HFF-Myc (cell line): ENCODE measurements at places on chromosomes 1 and 21.

DNA sequence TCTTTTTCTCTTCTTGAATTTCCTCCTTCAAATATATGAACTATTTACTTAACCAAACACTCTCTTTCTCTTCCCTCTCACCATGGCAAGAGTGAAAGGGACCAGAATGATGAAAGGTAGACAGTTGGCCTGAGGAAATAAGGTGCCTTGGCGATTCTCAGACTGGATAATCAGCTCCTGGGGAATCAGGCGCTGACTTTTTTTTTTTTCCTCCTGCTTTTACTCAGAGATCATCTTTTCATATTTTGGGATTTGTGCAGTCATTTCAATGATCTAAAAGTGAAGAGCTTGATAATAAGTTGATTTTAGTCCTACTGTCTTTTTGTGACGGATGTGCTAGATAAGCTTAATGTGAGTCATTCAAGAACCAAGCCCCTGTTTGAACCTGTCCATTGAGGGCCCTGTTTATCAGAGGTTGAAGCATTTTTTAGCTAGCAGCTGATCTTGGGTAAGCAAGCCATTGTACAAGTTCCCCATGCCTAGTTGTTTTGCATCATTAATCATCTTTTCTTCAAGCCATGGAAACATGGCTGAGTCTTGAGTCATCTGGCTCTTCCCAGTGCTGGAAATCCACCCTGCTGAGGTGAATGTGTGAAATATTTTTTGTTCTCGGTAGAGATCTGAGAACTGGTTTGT lies 40.8 kb downstream of the ITSN1 start:
- DNase-seq: peak; percentile 27

GRCh38 chr1:222653178-222653827 lies 35.4 kb downstream of the MIA3 start:
- DNase-seq: no peak

DNA sequence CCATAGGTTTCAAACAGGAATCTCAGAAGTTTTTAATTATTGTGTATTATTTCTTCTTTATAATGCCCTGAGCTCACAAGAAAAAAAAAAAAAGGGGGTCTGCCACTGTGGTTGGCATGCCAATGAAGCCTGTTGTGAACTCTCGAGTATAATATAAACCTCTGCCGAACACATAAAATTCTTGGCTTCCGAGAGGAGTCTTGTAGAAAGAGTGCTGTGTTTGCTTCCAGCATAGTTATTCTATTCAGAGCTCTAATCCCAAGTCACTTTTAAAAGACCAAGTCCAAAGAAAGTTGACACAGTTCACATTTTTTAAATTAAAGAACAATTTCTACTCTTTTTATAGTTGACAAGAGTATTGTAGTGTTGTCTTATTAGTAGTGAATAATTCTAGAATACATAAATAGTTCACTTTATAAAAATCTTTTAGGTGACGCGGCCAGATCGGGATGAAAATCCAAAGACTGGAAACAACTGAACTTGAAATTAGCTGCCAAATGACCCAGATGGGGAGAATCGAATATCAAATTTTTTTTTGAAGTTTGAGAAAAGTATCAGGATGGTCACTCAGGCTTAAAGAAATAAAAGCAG lies 293.2 kb downstream of the DUSP10 start:
- no peak for DNase-seq

DNA sequence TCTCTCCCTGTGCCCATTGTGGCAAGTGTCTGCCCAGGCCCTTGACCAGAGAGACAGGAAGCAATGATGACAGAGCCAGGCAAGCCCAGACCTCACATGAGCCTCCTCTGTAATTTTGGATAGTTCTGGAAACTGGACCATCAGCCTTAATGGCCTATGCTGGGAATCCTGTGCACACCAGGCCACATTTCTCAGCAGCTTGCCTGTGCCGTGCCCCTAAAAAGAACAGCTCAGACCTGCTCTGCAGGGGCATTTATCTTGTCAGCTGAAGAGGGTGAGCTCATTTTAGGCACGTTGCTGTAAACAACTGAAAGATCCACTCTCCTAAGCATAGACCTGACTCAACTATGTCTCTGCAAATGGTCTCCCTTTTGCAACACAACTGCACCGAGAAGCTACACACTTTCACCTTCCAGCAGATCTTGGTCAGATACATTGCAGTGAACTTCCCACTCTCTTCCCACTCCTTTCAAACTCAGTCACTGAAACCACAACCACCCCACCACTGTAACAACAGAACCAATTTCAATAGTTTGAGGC lies 53.5 kb upstream of the BACH1 start:
- DNase-seq: no peak

- no peak for DNase-seq
Observed at GRCh38 chr1:10961300-10961833, 51.1 kb upstream of the TARDBP start.

- DNase-seq: no peak
Observed at GRCh38 chr1:220803401-220804201, 16.9 kb downstream of the MTARC1 start.

DNA sequence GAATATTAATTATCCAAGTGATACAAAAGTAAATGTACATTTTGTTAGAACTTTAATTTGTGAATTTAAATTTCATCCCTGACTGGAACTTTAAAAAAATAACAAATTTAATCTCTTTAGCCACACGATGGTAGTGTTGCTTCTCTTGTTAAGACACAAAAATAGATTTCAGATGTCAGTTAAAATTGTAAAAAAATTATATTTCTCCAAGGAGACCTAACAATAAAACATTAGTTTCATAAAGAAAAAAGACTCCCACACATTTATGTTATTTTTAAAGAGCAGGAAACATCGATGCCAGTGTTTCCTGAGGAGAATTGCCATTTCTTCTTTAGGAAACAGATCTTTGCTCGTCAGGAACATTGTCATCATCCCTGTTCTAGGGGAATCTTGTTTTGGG lies 74.0 kb upstream of the DEPDC1 start:
- no peak for DNase-seq

DNA sequence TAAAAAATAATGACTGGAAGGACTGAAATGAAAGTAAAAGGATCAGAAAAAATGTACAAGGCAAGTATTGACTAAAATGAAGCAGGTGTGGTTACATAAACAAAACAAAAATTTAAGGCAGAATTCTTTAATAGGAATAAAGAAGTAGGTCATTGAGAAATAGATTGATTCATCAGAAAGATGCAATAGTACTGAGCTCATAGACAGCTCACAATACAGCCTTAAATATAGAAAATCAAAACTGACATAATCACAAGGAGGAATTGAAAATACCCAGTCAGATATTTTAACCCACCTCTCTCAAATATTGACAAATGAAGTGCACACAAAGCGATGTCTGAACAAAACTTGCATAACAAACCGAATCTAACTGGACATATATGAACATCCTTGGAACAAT lies 366.8 kb upstream of the DPYD start:
- no peak for DNase-seq

GRCh38 chr1:57214951-57215575 lies 208.8 kb downstream of the DAB1 start:
- no peak for DNase-seq

GRCh38 chr1:31657020-31657804 lies 12.5 kb upstream of the PEF1 start:
- no peak for DNase-seq

- DNase-seq: no peak
Observed at GRCh38 chr1:219294251-219294650, 120.6 kb downstream of the LYPLAL1 start.

DNA sequence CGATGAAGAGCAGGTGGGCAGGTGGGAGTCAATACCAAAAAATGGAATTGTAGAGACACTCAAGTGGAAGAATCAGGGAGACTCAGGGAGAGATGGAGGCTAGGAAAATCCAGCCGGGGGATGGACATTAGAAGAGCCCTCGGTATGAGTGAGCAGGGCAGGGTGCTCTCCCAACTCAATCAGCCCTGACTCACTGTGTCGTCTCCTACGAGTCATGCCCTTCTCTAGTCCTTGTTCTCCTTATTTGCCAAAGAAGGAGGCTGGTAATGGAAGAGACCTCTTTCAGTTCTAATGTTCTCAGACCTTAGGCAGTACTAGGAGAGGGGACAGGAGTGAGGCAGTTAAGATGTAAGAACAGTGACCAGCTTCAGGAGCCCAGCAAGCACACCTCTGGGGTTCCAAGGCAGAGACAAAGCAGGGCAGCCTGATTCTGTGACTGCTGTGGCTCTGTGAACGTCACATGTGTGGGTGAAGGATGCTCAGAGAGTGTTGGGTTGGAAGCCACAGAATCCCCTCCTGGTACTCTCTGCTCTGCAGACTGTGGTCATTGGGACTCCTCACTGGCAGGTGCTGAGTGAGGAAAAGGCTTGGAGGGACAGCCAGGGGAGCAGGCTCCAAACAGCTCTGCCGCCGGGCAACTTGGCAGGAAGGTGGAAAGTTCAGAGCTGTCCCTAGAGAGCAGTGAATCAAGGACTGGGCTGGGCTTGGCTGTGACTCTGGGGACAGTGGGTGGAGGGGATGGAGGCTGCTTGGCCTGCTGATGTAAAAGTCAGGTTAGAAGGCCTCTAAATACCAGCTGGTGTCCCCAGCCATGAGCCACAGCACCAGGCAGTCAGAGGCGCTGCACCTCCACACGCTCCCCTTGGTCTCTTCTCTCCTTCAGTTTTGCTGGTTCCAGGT lies 11.1 kb upstream of the GJA5 start:
- DNase-seq: no peak

GRCh38 chr1:11615090-11615489 lies 39.1 kb downstream of the FBXO2 start:
- DNase-seq: no peak

- DNase-seq: no peak
Observed at GRCh38 chr1:29890201-29890959, 654.1 kb downstream of the PTPRU start.

- DNase-seq: no peak
Observed at GRCh38 chr1:112887599-112888283, 68.3 kb downstream of the SLC16A1 start.

DNA sequence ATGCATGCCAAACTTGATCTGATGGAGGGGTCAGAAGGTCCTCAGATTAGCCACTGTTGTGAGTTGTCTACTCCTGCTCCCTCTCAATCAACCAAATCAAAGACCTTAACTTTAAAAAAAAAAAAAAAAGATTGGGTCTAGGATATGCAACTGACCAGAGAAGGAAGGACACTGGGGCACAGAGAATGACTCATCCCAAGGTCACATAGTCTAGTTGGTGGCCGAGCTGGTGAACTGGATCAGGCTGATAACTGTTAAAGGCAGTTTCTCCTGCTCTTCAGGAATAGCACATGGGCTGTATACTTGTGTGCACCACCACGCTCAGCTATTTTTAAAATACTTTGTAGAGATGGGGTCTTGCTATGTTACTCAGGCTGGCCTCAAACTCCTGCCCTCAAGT lies 14.8 kb upstream of the S100A7 start:
- DNase-seq: no peak

GRCh38 chr1:221740369-221740992 lies 1.4 kb downstream of the DUSP10 start:
- DNase-seq: no peak

- DNase-seq: no peak
Observed at GRCh38 chr1:92940541-92940940, 20.7 kb downstream of the DIPK1A start.

DNA sequence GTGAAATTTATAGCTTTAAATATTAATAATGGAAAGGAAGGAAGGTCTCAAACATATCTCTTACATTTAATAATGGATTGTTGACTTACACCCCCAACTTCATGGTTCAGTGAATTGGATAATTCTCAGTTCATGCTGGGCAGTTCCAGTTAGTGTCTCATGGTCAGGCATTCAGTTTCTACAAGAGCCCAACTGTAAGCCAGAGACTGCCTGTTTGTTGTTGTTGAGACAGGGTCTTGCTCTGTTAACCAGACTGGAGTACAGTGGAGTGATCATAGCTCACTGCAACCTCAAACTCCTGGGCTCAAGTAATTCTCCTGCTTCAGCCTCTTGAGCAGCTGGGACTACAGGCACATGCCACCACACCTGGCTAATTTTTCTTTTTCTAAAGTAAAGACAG lies 5.0 kb upstream of the DMAP1 start:
- no peak for DNase-seq

GRCh38 chr21:46355161-46356004 lies 31.4 kb downstream of the PCNT start:
- DNase-seq: no peak

DNA sequence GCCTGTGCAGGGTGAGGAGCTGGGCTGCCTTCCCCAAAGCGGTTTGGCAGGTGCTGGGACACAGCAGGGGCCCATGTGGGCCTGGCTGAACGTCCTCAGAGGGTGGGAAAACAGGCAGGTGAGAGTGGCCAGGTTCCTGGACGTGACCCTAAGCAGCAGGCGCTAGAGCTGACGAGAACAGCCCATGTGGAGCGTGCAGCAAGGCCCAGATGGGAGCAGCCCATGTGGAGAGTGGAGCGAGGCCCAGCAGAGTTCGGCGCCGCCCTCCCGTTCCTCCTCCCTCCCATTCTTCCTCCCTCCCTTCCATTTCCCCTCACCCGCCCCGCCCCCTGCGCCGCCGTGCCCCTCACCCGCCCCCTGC lies 314.4 kb upstream of the VAMP3 start:
- DNase-seq: no peak

DNA sequence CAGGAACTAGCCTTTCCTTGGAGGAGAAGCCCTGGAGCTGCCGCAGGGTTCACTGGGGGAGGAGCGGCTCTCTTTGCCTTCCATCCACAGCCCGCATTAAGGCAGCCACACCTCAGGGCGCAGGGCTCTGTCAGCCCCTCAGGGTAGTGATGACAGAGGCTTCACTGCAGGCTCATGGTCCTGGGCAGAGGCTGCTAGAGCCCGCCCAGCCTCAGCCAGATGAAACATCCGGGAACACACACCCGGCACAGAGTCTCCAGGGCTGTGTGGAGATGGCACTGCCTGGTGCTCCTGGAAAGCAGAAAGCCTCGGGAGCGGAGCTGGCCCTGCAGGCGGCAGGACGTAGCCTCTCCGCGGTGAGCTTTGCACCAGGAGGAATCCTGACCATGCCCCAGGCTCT lies 29.4 kb upstream of the PEX10 start:
- no peak for DNase-seq

GRCh38 chr1:30171537-30172298 lies 551.7 kb downstream of the MATN1 start:
- DNase-seq: no peak

GRCh38 chr1:156889802-156890580 lies 3.5 kb upstream of the PEAR1 start:
- DNase-seq: no peak

DNA sequence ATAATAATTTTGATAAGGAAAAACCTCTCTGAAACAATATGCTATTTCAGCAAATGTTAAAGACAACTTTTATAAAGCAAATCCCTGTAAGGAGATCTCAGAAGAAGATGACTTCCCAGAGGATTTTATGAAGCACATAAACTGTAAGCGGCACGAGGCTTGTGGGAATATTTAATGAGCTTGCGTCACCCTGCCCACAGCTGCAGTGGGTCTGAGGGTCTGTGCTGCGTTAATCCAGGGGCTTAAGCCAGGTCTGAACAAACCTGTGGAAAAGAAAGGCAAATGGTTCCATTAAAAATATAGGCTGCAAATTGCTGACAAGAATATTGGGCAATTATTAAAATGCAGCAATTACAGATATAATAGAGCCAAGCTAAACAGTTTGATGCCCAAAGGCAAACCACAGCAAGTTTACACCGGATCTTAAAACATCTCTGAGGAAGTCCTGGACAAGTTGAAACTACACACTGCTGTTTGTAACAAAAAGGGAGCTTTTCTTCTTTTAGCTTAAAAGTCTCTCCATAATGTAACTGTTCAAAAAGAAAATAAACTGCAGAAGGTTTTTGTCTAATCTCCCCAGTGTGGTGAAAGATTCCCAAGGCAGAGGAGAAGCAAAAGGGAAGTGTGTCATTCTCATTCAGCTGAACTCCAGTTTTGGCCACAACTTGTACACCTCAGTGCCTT lies 21.8 kb downstream of the TGFBR3 start:
- no peak for DNase-seq

- DNase-seq: no peak
Observed at GRCh38 chr1:71755441-71755840, 526.9 kb downstream of the NEGR1 start.

GRCh38 chr1:23809751-23810171 lies 9.2 kb upstream of the GALE start:
- no peak for DNase-seq
